GM13976 (cell line): ENCODE measurements at places on chromosomes 2 and 18.
A peak's percentile ranks its signal among the peaks of the same experiment; 100 is the strongest.

DNA sequence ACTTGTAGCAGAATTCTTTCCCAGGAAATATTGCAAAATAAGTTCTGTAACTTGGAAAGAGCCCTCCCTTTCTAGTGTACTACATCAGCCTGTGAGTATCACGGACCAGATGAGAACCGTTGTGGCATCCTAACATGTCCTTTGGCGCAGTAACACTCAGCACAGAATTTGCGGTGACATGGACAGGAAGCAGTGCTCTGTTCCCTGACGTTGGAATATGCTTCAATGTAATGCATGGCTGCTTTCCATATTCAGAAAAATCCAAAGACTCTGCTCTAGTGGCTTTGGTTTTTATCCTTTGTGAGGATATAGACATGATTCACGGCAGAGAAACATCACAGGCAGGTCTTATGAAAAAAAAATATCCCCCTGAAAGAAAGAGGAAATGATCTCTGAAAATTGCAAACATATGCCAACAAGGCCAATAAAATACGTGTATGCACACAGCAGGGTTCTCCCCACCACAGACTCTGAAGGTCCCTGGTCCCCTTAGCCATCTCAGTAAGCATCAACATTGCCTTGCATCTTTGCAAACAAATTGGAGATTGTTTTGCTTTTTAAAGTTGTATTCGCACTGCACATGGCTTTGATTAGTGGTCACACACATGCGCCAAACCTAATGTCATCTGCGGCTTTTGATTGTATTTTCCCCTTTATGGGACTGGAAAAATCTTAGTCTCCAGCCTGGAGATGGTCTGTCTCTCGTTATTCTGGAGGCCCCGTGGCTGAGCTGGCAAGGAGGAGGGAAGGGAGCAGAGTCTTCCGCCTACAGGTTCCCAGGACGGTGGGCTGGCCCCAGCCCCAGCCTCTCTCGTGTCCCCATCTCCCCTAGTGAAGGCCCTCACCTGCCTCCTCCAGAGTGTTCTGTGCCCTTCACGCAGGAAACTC, 122.9 kb downstream of the COPS8 start:
- no peak for DNase-seq

GRCh38 chr2:130347220-130347925, 4.7 kb downstream of the IMP4 start:
- no peak for DNase-seq

- DNase-seq = peak; percentile 39
These were observed 344.6 kb upstream of the CHAC2 start for GRCh38 chr2:53422979-53423378.

DNA sequence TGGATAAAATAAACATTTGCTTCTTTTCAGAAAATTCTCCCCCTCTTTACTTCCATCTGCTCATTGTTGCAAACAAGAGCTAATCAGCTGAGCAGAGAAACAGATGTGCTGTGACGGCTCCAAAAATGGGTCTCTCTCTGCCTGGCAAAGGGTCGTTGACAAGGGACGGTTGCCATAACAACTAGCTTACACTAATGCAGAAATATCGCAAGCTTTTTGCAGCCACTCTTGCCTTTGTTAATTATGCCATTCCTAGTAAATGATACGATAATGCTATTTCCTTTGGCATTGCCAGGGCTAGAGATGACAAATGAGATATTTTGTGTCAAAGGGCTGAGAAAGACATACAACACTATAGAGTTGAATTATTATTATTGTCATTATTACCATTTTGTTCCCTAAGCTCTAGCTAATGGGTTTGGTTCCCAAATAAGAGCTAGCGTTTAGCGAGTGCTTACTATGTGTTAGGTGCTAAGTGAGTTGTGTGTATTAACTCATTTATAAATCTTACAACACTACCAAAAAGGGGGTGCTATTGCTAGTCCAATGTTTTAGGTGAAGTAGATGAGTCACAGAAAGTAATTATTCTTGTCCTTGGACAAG, 46.8 kb downstream of the MYO3B start:
- no peak for DNase-seq

- DNase-seq = no peak
These were observed 130.0 kb downstream of the FMNL2 start for GRCh38 chr2:152464851-152465470.

- no peak for DNase-seq
These were observed 725 bp downstream of the FBXO48 start for GRCh38 chr2:68466361-68466777.

DNA sequence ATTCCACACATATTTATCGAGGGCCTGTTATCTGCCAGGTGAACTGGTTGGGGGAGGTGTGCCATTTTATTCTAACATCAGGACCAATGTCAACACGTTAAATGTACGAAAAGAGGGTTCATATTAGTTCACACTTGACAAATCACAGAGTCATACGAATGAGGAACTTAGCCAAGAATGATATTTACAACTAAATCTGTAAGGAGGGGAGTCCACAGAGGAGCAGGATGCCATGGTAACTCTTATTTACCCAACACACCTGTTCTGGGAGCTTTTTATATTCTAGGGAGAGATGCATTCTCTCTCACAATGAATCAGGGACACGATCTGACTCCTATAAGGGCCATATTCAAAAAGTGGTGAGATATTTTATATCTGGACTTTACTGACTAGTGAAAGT, 144.1 kb downstream of the CDC42EP3 start:
- DNase-seq = no peak

DNA sequence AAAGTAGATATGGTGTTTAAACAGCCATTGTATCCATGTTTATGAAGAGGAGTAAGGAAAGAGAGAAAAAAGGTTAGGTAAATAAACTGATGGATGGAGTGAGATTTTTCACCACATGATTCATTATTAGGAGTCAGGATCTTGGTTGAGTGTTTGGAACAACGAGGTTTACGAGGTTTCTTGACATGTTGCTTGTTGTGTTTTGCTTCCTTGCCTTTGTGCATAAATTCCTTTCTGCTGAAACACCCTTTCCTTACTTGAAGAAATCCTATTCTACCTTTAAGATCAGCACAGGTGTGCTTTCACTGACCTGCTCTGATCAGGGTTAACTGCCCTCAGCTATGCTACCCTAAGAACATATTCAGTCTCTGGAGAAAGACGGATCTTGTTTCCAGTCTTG, 66.6 kb downstream of the EFEMP1 start:
- no peak for DNase-seq

GRCh38 chr2:142571934-142572333, 305.5 kb upstream of the KYNU start:
- DNase-seq = no peak

- no peak for DNase-seq
These were observed 764.9 kb downstream of the TMEM182 start for GRCh38 chr2:103526757-103527156.

GRCh38 chr2:147487286-147487977, 357.4 kb upstream of the ACVR2A start:
- no peak for DNase-seq

GRCh38 chr18:50027996-50028395, 167.0 kb downstream of the MYO5B start:
- DNase-seq = no peak
